Vagina (tissue), 2 donors: ENCODE measurements at places on chromosomes 3 and 15. TPM values are rescaled to one million over a fixed set of nuclear protein-coding genes. Genes with fewer than 3 reads are reported as not detected.

Gene SNX22
- total RNA-seq = not detected

Gene CSNK1G1
- 12.8 TPM for total RNA-seq

DNA sequence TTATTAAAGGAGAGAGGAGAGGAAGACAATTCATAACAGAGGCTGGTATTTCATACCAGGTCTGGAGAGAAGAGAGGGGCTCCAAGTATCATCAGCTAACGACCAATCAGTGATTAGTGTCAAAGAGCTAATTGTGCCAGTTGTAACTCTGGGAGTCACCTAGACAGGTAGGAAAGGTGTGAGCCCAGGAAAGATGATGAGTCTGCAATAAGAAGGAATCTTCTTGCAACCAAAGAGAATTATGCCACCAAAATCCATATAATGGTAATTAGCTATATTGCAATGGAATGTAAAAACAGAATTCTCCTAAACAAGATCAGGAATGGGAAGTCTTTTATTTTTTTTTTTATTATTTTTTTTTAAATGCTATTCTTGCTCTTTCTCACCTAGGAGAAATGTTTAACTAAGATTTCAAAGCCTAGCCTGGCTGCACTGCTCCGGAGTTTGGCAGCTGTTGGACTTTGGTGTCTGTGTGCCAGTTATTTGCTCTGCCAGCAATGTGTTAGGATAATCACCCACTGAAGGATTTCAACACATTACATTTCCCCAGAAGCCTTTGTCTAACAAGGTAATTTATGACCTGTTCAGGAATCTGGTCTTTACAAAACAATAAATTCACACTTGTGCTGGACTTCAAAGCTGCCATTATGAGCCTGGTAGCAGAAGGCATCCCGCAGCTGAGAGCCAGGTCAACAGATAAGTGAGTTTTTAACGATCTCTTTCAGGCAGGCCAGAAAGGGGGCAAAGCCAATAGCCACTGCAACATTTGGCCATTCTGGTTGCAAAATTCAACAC is 89.4 kb downstream of the FOXB1 start:
- DNase-seq = no peak
- H3K4me3 ChIP-seq = no peak overlapping the region
- H3K27ac ChIP-seq = no peak overlapping the region
- H3K4me1 ChIP-seq = no peaks in the 10 kb centered on the region

GRCh38 chr3:179149951-179150350 is 1.8 kb downstream of the PIK3CA start:
- no peaks in the 10 kb centered on the region for H3K36me3 ChIP-seq
- H3K4me3 ChIP-seq = peak overlapping the region; percentile 99
- H3K27ac ChIP-seq = peak overlapping the region; percentile 99
- no peak for DNase-seq

DNA sequence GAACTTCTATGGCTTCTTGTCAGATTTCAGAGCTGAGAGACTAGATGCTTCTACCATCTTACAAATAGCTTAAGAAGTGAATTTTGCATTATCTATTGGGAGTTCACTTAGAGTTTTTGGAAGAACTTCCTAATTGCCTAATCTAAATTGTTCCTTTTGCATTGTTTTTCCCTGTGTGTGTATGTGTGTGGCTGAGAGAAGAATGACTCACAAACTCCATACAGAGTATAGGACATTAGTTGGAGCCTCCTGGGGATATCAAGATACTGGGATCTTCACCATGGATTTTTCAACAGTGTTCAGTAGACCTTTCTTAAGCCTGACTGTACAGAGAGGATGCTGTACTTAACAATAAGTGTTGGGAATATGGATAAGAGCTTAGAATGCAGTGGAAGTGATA is 10.9 kb downstream of the TLNRD1 start:
- H3K27me3 ChIP-seq = no peaks in the 10 kb centered on the region
- no peaks in the 10 kb centered on the region for H3K36me3 ChIP-seq

DNA sequence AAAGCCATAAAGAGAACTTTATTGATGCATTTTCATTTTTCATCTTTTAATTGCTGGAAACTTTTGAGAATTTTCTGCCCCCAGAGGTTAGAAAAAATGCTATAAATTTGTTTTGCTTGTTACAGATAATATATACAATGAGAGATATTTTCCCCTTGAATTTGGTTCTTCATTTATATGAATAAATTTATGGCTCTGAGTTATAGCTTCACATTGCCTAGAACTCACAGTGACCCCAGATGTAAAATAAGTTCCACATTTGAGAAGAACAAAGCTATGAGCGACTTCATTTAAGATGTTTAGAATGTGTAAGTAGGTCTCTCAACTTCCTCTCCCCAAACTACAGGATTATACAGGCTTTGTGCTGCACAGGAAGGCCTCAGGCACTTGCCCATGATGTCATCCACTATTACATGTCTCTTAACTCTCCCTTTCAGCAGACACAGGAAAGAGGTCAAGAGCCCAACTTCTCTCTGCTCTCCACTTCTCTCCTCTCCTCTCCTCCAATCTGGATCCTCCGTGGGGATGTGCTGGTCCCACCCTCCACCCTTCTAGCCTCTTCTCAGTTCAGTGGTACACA is 92.8 kb downstream of the DUT start:
- no peaks in the 10 kb centered on the region for H3K27me3 ChIP-seq
- H3K4me3 ChIP-seq = no peak overlapping the region
- peaks cover 36% of the 10 kb centered on the region for H3K36me3 ChIP-seq
- peak overlapping the region; percentile 54 for H3K27ac ChIP-seq
- DNase-seq = no peak

Gene IL5RA
- not detected for total RNA-seq

GRCh38 chr15:61106044-61106834 is 122.9 kb downstream of the RORA start:
- no peak overlapping the region for H3K27ac ChIP-seq
- H3K27me3 ChIP-seq = no peaks in the 10 kb centered on the region
- no peak overlapping the region for H3K4me3 ChIP-seq
- no peaks in the 10 kb centered on the region for H3K4me1 ChIP-seq
- no peak for DNase-seq

DNA sequence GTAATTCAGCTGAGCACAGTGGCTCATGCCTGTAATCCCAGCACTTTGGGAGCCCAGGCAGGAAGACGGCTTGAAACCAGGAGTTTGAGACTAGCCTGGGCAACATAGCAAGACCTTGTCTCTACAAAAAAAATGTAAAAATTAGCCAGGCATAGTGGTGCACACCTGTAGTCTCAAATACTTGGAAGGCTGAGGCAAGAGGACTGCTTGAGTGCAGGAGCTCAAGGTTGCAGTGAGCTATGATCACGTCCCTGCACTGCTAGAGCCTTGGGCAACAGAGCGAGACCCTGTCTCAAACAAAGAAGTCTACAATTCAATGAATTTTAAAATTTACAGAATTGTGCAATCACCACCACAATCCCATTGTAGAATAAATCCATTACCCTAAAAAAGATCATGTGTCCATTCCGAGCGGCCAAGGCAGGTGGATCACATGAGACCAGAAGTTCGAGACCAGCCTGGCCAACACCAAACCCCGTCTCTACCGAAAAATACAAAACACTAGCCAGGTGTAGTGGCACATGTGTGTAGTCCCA is 45.2 kb downstream of the FBXO22 start:
- no peak overlapping the region for H3K27ac ChIP-seq
- no peak overlapping the region for H3K4me3 ChIP-seq
- no peaks in the 10 kb centered on the region for H3K27me3 ChIP-seq
- H3K4me1 ChIP-seq = no peaks in the 10 kb centered on the region
- no peak for DNase-seq

GRCh38 chr15:65821070-65821469 is 29.0 kb upstream of the DENND4A start:
- DNase-seq = no peak
- H3K27me3 ChIP-seq = no peaks in the 10 kb centered on the region
- H3K4me1 ChIP-seq = peaks cover 7% of the 10 kb centered on the region
- H3K36me3 ChIP-seq = no peaks in the 10 kb centered on the region
- H3K27ac ChIP-seq = no peak overlapping the region

Gene IGSF10
- total RNA-seq = 0.49 TPM

DNA sequence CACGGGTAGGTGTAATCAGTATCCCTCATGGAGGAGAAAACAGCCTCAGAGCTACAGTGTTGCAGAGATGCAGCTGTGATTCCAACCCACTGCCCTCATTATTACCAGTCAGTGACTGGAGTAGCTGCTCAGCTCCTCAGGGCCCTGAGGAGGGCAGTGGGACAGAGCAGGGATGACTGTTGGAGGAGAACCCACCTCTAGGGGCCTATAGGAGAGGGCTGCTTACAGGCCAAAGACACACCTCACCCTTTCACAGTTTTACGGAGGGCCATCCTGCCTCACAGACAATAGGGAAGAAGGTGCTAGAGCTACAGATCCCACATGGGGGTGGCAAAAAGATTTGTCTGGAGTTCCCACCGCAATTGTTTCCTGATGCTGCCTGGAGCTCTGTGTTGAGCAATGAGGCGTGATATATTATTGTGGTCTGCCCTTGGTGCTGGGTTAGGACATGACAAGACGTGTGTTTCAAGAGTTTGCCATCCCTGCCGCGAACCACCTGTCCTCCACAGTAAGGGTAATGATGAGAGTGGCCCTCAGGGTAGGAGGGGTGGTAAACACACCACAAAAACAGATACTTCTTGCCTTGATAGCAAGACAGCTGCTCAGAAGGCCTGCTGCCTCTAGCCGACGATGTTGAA is 140.5 kb upstream of the TPM1 start:
- no peak for DNase-seq
- H3K4me3 ChIP-seq = no peak overlapping the region
- no peaks in the 10 kb centered on the region for H3K36me3 ChIP-seq
- no peaks in the 10 kb centered on the region for H3K27me3 ChIP-seq

GRCh38 chr3:7207125-7207524 is 346.2 kb downstream of the GRM7 start:
- H3K27ac ChIP-seq = no peak overlapping the region
- no peaks in the 10 kb centered on the region for H3K4me1 ChIP-seq
- no peak overlapping the region for H3K4me3 ChIP-seq
- no peaks in the 10 kb centered on the region for H3K27me3 ChIP-seq
- no peaks in the 10 kb centered on the region for H3K36me3 ChIP-seq
- no peak for DNase-seq

DNA sequence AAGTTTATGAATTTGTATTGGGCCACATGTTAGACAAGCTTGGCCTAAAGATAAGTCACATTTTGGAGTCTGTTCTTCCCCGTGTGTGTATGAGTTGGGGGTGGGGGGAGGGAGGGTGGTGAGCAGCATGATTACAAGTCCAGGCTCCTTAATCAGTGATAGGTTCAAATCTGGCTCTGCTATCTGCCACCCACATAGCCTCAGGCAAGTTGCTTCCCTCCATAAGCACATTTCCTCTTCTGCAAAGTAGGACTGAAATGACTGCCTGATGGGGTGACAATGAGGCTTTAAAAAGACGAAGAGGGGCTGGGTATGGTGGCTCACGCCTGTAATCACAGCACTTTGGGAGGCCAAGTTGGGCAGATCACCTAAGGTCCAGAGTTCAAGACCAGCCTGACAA is 1.1 kb upstream of the SPATA12 start:
- H3K27ac ChIP-seq = peak overlapping the region; percentile 74
- H3K4me1 ChIP-seq = peaks cover 43% of the 10 kb centered on the region

- no peaks in the 10 kb centered on the region for H3K36me3 ChIP-seq
- H3K27me3 ChIP-seq = no peaks in the 10 kb centered on the region
- no peak overlapping the region for H3K4me3 ChIP-seq
- H3K27ac ChIP-seq = no peak overlapping the region
- no peaks in the 10 kb centered on the region for H3K4me1 ChIP-seq
These were observed 151.2 kb upstream of the RORA start for GRCh38 chr15:61380270-61380669.

- H3K4me3 ChIP-seq = no peak overlapping the region
- no peaks in the 10 kb centered on the region for H3K27me3 ChIP-seq
- no peaks in the 10 kb centered on the region for H3K4me1 ChIP-seq
- no peak overlapping the region for H3K27ac ChIP-seq
- DNase-seq = no peak
These were observed 29.6 kb downstream of the ONECUT1 start for GRCh38 chr15:52760562-52760961.

- H3K27ac ChIP-seq = no peak overlapping the region
- no peaks in the 10 kb centered on the region for H3K27me3 ChIP-seq
- DNase-seq = no peak
- H3K4me3 ChIP-seq = no peak overlapping the region
These were observed 183.2 kb downstream of the P3H2 start for GRCh38 chr3:189937302-189938127.

Gene UROC1
- total RNA-seq = not detected

DNA sequence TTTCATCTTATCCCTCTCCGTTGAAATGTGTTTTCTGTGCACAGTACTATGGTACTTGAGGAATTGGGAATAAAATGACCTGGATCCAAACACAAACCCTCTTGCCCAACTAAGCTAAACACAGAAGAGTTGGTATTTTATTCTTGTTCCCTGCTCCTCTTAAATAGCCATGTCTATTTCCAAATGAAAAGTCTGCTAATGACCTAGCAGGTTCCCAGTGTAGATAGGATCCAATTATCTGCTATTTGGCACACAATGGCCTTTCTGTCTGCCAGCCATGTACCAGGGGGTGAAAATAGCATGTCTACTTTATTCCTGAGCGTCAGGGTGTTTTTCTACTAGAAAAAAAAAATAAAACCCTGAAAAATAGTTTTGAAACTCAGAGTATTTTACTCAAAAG is 657.0 kb upstream of the NAALADL2 start:
- no peaks in the 10 kb centered on the region for H3K36me3 ChIP-seq
- no peak overlapping the region for H3K27ac ChIP-seq
- H3K27me3 ChIP-seq = no peaks in the 10 kb centered on the region

DNA sequence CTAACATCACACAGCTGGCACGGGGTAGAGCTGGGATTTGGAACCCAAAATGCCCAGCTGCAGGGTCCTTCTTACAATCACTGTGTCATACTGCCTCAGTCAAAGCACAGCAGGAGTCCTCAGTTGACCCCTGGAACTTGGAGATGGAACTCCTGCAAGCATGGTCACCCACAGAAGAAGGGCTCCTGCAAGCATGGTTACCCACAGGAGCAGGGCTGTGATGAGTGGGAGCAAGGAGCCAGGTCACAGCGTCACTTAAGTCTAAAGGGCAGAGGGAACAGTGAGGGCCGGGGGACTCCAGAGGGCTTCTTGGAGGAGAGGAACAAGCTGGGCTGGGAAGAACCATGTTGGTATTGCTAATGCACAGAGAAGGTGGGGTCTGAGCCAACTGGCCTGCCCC is 24.9 kb downstream of the CCDC33 start:
- no peak for DNase-seq
- H3K27me3 ChIP-seq = no peaks in the 10 kb centered on the region
- H3K4me1 ChIP-seq = no peaks in the 10 kb centered on the region

DNA sequence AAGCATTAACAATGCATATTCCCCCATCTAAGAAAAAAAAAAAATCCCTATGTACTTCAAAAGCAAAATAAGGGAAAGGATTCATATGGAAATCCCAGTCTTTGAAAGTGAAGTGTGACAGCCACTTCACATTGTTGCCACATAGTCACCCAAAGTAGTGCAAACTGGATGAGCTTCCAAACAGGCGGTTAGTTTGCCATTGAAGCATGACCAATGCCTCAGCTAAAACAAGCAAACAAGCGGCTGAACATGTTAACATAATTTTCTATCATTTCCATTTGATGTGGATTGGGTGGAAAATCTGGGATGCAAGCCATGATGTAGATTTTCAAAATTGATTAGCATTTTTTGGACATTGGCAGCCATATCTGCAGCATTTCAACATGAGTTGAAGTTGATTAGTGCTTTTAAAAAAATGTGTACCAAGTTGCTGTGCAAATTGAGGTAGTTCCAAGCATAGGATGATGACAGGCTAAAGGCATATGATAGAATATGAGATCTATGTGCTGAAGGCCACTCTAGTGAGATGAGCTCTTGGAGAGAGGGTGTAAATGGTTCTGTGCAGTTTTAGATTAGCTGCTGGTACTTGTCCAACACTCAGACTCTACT is 405.2 kb downstream of the NR2F2 start:
- no peak for DNase-seq
- no peaks in the 10 kb centered on the region for H3K4me1 ChIP-seq
- H3K36me3 ChIP-seq = no peaks in the 10 kb centered on the region
- no peak overlapping the region for H3K4me3 ChIP-seq

Gene PLD1
- 35.6 TPM for total RNA-seq
